NAMALWA (cell line): ENCODE measurements at places on chromosomes 2 and 18.
A peak's percentile ranks its signal among the peaks of the same experiment; 100 is the strongest.

DNA sequence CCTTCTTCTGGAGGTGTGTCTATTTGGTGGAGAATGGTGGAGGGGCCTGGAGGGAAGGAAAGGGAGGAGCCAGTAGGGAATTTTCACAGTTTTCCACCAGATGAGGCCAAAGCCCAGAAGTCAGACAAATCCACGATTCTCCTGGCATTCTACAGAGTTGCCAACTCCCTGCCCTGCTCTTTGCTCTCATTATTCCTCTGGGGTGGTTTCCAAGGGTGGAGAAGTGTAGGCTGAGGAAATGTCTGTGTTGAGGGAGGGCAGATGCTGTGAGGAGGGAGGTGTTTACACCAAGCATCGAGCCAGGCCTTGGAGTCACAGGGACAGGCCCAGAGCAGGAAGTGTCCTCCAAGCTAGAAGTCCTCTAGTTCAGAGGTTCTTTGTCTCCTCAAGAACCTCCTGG, 124.1 kb upstream of the LGALSL start:
- no peak for DNase-seq

- no peak for DNase-seq
Measured at GRCh38 chr2:40208463-40208862, 243.4 kb downstream of the SLC8A1 start.

DNA sequence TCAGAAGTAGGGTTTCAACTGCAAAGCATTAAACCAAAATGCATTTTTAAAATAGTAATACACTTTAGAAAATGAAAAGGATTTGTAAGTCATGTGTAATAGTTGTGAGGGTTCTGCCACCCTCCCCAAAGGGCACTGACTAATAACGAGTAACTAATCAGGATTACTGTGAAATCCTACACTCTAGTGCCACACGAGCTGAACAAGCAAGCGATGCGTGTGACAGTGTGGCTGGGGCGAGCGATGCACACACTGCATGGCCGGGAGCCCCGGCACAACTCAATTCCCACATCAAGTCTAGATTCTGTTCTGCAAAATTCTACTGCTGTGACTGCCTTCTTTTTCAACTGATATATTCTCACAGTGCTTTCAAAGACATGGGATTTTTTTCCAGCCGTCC, 156.4 kb downstream of the SEPTIN10 start:
- DNase-seq = no peak

DNA sequence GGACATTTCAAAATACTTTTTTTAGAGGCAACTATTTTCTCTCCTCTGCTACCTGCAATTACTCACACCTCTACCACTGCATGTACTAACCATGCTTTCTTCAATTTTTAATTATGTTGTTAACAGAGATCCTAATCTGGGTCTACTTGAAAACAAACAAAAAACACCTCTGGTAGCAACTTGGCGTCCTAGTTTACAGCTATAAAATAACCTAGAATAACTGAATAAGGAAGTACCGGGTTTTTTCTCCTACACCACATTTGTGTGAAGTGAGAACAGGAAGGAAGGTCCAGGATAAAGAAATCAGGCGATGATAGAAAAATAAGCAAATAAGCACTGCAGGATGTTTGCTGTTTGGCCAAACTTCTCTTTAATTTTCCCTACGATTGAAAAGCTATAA, 633.5 kb downstream of the LRP1B start:
- DNase-seq = no peak

- no peak for DNase-seq
Measured at GRCh38 chr18:79918615-79919011, 32.8 kb downstream of the SLC66A2 start.

GRCh38 chr18:74708169-74708568, 110.5 kb downstream of the ZNF407 start:
- no peak for DNase-seq

- DNase-seq = peak; percentile 88
Measured at GRCh38 chr18:50967714-50968661, at the start of gene ELAC1. Gene ELAC1 (plus strand): TSS chr18:50968040. CDS start chr18:50974405, 6,365 bp downstream.

- no peak for DNase-seq
Measured at GRCh38 chr2:37610638-37611289, 60.7 kb downstream of the CDC42EP3 start.
